ENCODE measurements at places on chromosomes 4 and X. TPM values are rescaled to one million over a fixed set of nuclear protein-coding genes. Genes with fewer than 3 reads are reported as not detected.

DNA sequence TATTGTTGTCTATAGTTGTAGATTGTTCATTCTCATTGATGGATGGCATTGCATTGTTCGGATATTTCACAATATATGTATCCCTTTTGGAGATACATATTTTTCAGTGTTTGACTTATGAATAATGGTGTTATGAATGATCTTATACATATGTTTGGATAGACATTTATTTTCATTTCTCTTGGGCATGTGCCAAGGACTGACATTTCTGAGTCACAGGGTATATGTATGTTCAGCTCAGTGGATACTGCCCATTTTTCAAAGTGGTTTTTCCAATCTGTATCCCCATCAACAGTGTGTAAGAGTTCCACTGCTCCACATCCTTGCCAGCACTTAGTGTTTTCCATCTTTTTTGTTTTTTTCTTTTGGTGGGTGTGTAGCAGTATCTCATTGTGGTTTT, 45.0 kb upstream of the RAB40AL start:
- no peak for DNase-seq

DNA sequence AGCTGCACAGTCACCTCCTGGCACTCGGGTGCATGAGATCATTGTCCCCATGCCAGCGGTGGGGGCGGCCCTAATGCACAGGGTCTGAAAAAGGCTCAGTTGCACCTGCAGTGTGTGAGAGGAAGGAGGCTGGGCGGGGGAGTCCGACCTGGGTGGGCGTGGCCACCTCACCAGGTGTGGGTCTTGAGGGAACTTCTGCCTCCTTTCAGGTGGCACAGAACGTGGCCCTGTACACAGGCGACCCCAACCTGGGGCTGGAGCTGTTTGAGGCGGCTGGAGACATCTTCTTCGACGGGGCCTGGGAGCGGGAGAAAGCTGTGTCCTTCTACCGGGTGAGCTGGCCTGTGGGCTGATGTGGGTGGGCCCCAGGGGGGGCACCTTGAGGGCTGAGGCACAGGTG, 34.3 kb upstream of the HTRA3 start:
- DNase-seq = no peak

DNA sequence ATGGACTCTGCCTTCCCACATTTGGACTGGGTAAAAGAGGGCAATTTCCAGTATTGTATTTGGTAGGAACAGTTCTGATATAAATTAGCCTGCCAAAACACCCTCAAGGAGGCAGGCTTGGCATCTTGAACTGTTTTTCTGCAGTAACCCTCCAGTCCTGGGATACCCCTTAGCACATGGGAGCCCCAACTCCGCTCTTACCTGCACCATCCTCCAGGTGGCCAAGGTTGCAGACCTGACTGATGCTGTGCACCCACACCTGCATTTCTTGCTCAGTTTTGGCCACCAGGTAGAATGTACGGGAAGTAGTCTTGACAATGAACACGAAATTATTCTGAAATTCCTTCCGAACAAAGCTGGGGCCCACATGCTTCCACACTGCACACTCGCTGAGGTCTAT, 35.1 kb downstream of the GAB3 start:
- no peak for DNase-seq

EMCN gene
- total RNA-seq = 5.8 TPM

DNA sequence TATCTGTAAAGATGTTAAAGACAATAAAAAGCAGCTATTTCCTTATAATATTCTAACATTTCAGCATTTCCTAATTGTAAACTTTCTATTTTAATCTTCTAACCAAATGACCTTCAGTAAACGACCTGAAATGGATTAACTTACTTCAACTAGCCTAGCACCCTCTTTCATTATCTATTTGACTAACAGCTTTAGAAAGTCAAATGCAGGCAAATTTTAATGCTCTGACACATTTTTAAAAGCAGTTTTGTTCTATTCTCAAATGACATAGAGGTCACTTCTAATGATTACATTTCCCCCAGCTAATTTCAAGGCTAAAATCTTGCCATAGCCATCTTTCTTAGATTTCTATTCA, 41.9 kb downstream of the SLC7A11 start:
- DNase-seq = no peak

DNA sequence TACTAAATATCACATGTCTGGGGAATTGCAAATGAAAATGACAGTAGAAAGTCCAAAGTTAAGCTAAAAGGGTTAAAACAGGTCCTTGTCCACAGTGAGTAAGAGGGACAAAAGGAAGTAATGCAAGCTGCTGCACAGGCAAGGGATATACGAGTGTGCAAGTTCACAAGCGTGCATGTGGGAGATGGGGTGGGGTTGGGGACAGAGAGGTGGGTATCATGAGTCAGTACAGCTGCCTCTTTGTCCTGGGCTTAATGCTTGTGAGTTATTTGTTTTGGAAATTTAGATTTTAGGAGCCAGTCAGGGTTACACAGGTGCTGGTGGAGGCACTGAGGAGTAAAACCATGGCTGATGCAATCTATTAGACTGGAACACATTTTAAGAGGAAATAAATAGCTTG, 3.3 kb upstream of the GPRASP2 start:
- no peak for DNase-seq

GRCh38 chrX:102837847-102838246, 99.2 kb upstream of the RAB40AL start:
- DNase-seq = no peak

MSANTD1 gene
- total RNA-seq = not detected

GRCh38 chrX:5084279-5084678, 1144.4 kb downstream of the NLGN4X start:
- DNase-seq = no peak

PAGE1 gene
- not detected for total RNA-seq

WWC2 gene
- total RNA-seq = 8.1 TPM

FAM9C gene
- not detected for total RNA-seq

DNA sequence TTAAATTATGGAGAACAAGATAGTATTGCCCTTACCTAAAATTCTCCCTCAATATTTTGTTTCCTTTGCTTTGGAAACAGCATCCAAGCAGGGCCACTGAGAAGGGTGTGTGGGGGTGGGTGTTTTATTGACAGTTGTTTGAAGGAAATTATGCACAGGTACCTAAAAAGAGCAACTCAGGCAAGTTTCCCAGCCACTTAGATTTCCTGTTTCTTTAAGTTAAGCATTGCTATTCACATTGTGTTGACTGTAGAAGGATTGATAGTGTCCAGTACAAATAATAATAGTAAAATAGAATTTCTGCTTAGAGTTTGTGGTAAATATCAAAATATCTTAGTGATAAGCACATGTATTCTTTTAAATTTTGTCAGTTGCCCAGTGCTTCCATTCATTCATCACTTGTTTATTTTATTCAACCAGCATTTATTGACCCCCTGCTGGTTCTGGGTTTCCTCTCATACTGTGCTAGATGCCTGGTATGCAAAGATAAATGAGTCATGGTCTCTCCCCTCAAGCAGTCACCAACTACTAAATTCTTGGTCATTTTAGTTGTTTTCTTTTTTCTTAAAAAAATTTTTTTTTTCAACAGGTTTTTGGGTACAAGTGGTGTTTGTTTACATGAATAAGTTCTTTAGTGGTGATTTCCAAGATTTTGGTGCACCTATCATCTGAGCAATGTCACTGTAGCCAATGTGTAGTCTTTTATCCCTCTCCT, 50.0 kb downstream of the GALNT7 start:
- no peak for DNase-seq

DNA sequence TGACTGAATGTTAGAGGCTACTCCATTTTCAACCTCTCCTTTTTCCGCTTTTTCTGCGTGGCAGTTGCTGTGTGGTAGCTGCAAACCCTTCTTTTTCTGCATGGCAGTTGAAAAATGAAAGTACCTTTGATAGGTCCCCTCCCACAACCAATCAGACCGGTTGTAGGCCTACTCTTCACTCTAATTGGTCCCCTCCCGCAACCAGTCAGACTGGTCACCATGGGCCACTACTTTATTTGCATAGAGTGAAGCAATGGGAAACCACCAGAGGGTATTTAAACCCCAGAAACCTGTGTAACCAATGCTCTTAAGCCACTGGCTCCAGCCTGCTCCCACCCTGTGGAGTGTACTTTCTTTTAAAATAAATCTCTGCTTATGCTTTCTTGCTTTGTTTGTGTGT, 877.8 kb downstream of the FAM133A start:
- DNase-seq = no peak

USP11 gene
- total RNA-seq = 6.6 TPM

Data from esophagus squamous epithelium (tissue), 5 donors.